Activated CD8-positive, alpha-beta memory T cell treated with anti-CD3 and anti-CD28 coated beads for 24 hours (primary cell): ENCODE measurements at places on chromosomes 11 and 22.
A peak's percentile ranks its signal among the peaks of the same experiment; 100 is the strongest.

- DNase-seq: no peak
These were observed 106.7 kb upstream of the ASPHD2 start for GRCh38 chr22:26322179-26322905.

GRCh38 chr22:28174509-28174908 lies 255.5 kb upstream of the PITPNB start:
- DNase-seq: no peak

DNA sequence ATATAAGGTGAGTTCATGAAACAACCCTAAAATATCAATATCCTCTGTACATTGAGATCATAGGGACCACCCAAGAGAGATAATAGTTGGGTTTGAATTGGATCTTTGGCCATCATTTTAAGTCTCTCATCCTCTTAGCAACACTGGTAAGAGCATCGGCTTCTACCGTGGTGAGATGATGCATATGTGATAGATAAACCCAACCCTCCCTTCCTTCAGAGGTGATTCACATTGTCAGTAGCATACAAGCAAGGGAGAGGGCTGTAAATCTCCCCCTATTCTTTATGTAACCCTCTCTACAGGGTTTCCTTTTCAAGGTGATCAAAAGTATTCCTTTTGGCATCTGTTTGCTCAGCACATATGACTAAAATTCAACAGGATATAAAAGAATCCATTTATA lies 102.4 kb upstream of the MTMR2 start:
- DNase-seq: no peak

DNA sequence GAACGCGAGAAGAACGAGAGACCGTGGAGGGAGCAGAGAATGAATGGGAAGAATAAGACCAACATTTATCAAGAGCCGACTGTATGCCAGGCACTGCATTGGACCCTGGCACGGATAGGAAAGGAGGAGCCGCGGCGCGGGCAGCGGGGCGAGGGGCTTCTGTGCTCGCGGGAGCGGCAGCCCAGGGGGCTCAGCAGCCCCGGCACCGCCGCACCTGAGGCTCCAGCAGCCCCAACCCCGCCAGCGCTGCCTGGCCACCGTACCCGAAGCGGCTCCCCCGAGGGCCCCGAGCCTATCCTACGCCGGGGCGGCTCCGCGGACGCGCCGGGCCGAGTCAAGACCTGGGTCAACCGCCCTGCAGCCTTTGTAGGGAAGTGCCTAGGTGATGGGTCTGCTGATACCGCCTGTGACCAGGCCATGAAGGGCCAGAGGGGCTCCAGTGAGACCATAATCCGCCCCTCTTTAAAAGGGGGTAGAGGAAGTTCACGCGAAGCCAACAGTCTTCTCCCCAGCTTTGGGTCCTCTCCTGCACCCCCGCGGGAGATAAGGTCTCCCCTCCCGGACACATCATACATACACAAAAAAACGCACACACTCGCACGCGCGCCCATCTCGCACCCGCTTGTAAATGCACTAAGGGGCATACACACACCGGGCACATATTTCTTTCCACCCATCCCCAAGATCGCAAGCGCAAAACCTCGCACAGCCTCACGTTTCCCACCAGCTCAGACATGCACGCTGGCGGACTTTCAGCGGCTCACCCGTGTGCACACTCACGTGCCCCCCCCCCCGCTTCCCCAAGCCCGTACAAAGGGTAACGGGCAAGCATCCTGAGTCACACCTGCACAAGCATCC lies 935 bp upstream of the RTN4RL2 start:
- no peak for DNase-seq

DNA sequence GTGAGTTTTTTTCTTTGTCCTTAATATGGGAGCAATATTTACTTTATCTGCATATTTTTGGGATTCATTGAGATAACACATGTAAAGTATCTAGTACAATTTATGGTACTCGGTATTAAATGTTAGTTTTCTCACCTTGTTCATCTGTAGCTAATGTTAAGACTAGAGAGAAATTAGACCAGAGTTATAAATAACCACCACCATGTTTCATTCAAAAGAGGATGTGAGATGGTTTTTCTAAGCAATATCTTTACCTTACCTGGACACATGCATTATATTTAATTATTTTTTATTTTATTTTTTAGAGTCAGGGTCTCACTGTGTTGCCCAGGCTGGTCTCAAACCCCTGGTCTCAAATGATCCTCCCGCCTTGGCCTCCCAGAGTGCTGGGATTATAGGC lies 18.4 kb downstream of the ARHGAP42 start:
- DNase-seq: no peak

- DNase-seq: no peak
These were observed 530 bp downstream of the USP35 start for GRCh38 chr11:78189174-78189724.

- no peak for DNase-seq
These were observed at the start of the genes C11orf21 and TSPAN32 for GRCh38 chr11:2301631-2302305. Gene C11orf21 (minus strand): TSS chr11:2301918. CDS start chr11:2301808, 110 bp downstream. Gene TSPAN32 (plus strand): TSS chr11:2302013. CDS start chr11:2302150, 137 bp downstream.

- DNase-seq: no peak
These were observed 1.2 kb upstream of the HBD start for GRCh38 chr11:5235364-5236095.

DNA sequence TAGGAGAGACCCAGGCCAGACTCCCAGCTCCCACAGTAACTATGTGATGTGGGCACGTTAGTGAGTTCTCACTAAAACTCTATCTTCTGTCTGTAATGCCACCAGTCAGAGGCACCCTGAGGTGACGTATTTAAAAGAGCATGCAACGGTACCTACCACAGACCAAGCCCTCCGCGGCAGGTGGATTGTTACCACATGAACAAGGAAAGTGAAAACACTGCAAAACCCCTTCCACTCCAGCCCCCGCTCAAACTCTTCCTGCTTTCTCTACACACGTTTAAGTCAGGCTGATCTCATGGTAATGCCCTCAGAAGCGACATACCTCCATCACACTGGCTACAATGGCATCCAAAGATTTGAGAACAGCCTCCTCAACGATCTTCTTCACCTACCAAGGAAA lies 36.7 kb downstream of the SERPIND1 start:
- peak; percentile 65 for DNase-seq

GRCh38 chr11:122494221-122494620 lies 161.3 kb upstream of the UBASH3B start:
- DNase-seq: no peak

DNA sequence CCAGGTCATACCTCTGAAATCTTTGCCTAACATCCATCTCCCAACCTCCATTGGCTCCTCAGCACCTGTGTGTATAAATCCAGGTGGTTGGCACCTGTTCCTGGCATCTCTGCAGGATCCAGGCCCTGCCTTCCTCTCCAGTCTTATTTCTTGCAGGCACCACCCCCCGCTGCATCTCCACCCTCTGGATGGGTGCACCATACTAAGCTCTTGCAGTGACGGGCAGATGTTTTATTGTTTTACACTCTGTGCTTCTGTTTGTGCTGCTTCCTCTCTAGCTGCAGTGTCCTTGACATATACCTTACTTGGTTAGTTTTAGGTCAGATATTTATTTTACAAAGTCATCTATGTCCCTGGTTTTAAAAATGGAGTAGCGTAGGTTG lies 102.6 kb downstream of the TBC1D22A start:
- DNase-seq: no peak

DNA sequence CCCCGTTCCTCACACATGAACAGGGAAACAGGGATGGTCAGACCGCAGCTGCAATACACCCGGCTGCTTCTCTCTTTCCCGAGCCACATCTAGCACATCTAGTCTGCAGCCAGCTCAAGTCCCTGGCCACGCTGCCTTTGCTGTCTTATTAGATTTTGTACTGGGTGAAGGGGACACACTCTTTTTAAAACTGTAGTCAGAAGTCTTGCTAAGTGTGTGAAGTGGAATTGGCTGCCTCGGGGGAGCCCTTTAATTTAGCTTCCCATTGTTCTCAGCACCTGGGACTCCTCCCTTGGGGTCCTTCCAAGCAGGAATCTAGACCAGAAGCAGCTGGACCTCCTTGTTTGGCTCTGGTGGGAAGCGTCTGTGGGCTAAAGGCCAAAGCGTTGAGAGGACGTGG lies 420.0 kb downstream of the CTTN start:
- no peak for DNase-seq

GRCh38 chr22:43308060-43308830 lies 34.9 kb downstream of the SCUBE1 start:
- DNase-seq: no peak

DNA sequence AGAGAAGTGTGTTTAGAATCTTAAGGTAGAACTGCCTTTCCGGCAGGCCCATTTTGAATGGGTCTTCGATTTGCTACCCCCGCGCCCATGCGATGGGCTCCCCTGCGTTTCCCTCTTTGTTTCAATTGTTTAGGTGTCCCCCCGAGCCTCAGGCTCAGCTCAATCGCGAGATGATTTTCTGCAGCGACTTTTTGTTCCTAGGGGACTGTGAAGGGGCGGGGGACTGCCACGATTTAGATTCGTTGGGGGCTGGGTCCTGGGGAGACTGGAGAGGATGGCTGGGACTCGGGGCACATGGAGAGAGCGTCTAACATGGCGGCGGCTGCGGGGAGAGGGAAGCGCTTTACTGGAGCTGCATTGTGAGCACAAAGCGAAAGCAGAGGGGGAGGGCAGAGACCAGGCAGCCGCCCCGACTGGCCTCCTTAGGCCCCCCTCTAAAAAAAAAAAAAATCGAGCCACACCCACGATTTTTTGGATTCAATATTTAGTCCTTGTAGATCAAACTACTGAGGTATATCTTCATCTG lies 1.7 kb downstream of the CAPRIN1 start:
- peak; percentile 90 for DNase-seq

GRCh38 chr11:45930031-45930794 lies 7.8 kb downstream of the LARGE2 start:
- DNase-seq: peak; percentile 67

DNA sequence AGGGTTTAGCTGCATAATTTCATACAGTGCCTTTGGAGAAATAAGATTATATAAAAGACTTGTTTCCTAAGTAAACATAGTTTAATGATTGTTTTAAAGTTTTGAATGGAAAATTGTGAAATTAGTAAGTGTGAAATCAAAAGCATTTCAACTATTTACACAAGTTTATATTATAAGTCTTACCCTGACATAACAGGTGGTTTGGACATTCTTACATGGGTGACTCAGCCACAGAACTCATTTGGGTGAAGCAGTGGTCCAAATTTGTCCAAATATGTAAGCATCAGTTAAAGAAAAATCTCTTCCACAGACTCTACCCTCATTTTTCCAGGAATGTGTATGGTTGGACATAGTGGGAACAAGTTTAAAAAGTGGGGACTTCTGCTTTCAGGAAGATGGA lies 68.0 kb downstream of the USP47 start:
- no peak for DNase-seq

GRCh38 chr11:117992620-117993019 lies 6.4 kb downstream of the IL10RA start:
- no peak for DNase-seq

DNA sequence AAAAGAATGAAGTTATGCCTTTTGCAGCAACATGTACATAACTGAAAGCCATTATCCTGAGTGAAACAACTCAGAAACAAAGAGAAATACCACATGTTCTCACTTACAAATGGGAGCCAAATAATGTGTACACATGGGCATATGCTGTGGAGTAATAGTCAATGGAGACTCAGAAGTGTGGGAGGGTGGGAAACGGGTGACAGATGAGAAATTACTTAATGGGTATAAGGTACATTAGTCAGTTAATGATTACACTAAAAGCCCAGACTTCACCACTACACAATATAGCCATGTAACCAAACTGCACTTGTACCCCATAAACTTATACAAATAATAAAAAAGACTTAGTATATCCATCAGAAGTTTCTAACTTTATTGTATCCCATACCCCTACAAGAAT lies 674.1 kb upstream of the ARHGAP42 start:
- DNase-seq: no peak

- no peak for DNase-seq
These were observed 393.5 kb downstream of the JRKL start for GRCh38 chr11:96783311-96783710.

GRCh38 chr22:36771356-36772063 lies 4.4 kb downstream of the IFT27 start:
- DNase-seq: no peak

DNA sequence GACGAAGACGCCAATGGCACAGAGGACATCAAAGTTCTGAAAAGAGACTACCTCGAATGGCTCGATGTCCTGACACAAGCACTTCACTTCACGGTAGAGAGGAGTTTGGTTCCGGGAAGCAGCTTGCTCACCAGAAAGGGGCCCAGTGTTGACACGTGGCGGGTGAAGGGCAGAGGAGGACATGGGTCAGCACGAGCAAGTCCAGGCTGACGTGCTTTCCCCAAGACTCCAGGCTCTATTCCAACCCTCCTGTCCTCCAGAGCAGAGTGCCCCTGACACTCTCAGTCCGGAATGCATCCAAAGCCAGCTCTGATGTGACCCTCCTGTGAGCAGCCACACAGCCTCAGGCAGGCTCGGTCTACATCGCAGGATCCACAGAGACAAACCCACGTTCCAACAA lies 77.5 kb upstream of the BID start:
- DNase-seq: no peak

- peak; percentile 43 for DNase-seq
These were observed 31.9 kb downstream of the PDGFB start for GRCh38 chr22:39212721-39213376.

GRCh38 chr11:10438458-10438857 lies 16.6 kb upstream of the AMPD3 start:
- no peak for DNase-seq

- DNase-seq: peak; percentile 33
These were observed 836.4 kb downstream of the TBC1D22A start for GRCh38 chr22:47598864-47599263.

GRCh38 chr11:77449060-77449521 lies 24.8 kb downstream of the PAK1 start:
- no peak for DNase-seq

DNA sequence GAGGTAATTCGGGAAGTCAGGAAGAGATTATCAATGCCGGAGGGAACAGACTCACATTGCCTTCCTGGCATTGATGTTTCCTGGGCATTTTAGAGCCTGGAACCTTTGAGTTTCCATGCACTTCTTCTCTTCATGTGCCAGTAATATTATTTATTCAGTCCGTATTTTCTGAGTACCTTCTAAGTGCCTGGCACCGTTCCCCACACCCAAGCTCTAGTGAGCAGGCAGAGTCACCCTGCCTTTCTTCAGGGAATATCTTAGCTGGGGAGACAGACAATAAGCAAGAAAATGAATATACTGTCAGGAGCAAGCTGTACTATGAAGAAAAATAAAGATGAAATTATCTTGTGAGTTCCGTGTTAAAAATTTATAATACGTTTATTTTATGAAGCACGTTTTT lies 136.2 kb upstream of the SEZ6L start:
- no peak for DNase-seq

GRCh38 chr11:66844496-66845142 lies 1.4 kb downstream of the RCE1 start:
- no peak for DNase-seq

DNA sequence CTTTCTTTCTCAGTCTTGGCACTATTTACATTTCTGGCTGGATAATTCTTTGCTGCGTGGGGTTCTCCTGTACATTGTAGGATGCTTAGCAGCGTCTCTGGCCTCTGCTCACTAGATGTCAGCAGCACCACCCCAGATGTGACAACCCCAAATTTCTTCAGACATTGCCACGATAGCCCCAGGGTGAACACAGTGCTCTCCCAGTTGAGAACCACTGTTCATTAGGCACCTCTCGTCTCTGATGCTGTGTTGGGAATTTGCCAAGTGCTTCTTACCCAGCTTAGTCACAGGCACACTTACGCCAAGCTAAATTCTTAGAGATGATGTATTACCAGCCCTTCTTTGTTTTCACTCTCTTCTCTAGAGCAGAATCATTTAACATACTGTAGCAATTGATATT lies 9.4 kb downstream of the TRIM6 start:
- DNase-seq: no peak
